ENCODE measurements at places on chromosomes 4 and X. TPM values are rescaled to one million over a fixed set of nuclear protein-coding genes. Genes with fewer than 3 reads are reported as not detected.

DNA sequence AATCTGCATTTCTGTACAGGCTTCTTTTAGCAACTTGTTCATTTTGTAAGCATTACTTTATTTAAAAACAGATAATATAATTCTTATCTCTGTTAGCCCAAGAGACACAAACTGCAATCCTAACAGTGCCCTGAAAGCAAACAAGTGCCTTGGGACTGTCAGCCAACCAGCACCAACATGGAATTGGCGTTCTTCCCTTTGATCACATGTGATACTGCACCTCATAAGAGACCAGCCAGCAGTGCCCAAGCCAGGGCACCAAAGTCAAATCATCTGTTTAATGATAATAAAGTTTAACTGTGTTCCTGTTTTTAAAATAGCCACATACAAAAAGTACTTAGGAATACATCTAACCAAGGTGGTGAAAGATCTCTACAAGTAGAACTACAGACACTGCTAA, 223.2 kb downstream of the PRDM5 start:
- no peaks in the 10 kb centered on the region for H3K27me3 ChIP-seq
- no peaks in the 10 kb centered on the region for H3K36me3 ChIP-seq
- H3K4me1 ChIP-seq: peaks cover 3% of the 10 kb centered on the region
- no peak overlapping the region for H3K4me3 ChIP-seq
- H3K27ac ChIP-seq: no peak overlapping the region
- DNase-seq: no peak

The GPRASP3 gene
- total RNA-seq: 8.1 TPM

The LARP7 gene
- total RNA-seq: 50.6 TPM

DNA sequence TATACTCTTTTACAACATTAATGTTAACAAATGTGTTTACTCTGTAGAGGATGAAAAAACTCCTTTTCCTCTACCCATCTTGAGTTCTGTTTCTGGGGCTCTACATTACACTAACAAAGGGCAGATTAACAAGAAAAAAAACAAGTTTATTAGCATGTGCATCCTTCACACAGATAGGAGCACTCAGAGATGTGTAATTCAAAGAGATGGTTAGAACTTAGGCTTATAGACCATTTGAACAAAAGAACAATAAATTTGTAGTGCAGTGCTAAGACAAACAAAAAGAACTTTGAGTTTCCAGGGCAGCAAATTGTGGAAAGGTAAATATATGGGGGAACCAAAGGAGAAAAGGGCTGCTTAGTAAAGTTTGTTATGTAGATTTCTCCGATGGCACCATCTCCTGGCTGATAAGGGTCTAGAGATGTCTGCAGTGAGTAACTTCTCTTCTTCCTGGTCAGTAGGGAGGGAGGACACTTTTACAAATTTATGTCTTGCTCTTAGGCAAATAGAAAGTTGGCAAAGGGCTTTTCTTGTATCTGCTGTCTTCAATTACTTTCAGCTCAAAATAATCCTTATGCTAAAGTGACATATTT, 1249.9 kb upstream of the TENM3 start:
- no peak overlapping the region for H3K4me3 ChIP-seq
- H3K27ac ChIP-seq: no peak overlapping the region
- H3K36me3 ChIP-seq: peaks cover 1% of the 10 kb centered on the region
- no peaks in the 10 kb centered on the region for H3K27me3 ChIP-seq
- no peak for DNase-seq

GRCh38 chrX:80812176-80812575, 2.5 kb upstream of the BRWD3 start:
- no peaks in the 10 kb centered on the region for H3K27me3 ChIP-seq
- DNase-seq: no peak
- H3K4me1 ChIP-seq: peaks cover 2% of the 10 kb centered on the region
- H3K4me3 ChIP-seq: no peak overlapping the region

The CPE gene
- 129 TPM for total RNA-seq

DNA sequence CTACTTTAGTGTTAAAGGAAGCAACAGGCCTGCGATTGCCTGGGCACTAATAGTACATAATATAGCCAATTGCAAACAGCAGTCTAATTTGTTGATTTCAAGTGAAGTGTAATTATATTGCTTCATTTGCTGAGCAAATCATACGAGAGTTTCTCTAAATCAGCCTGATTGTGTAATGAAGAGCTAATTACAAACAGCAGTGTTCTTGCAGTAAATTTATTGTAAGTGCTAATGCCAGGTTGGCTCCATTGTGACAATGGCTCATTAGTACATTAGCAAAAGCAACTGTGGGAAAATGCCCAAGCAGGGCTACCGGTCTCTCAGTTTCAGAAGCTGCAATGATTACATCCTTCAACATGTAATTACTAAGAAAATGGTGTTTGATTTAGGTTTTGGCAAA, 591.5 kb downstream of the GALNTL6 start:
- no peak overlapping the region for H3K27ac ChIP-seq
- H3K27me3 ChIP-seq: no peaks in the 10 kb centered on the region
- DNase-seq: no peak
- no peaks in the 10 kb centered on the region for H3K4me1 ChIP-seq
- H3K4me3 ChIP-seq: no peak overlapping the region
- H3K36me3 ChIP-seq: no peaks in the 10 kb centered on the region

The STK32B gene
- total RNA-seq: 0.36 TPM

GRCh38 chr4:8705161-8706145, 112.9 kb downstream of the CPZ start:
- H3K4me3 ChIP-seq: no peak overlapping the region
- H3K27ac ChIP-seq: no peak overlapping the region
- no peaks in the 10 kb centered on the region for H3K36me3 ChIP-seq
- peaks cover 31% of the 10 kb centered on the region for H3K27me3 ChIP-seq
- H3K4me1 ChIP-seq: peaks cover under 1% of the 10 kb centered on the region
